ENCODE measurements at places on chromosomes 7 and 10. TPM values are rescaled to one million over a fixed set of nuclear protein-coding genes. Genes with fewer than 3 reads are reported as not detected.

- DNase-seq: no peak
These were observed 73.9 kb downstream of the SH2D4B start for GRCh38 chr10:80611481-80612185.

DNA sequence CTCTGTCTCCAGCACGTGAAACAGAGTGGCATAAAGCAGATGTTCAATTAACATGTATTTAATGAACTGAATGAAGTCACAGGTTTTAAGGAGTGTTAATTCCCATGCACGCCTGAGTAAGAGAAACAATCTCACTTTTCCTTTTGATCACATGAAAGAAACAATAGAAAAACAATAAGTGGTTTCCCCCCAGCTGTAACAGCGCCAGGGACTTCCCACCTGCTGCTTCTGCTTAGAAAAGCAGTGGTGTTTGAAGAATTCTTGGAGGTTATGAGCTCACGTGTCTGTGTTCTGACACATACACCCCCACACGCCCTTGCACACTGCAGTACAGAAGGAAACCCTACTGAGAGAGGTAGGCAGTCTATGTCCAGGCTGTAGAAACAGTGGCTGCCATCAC is 51.3 kb upstream of the FRMD4A start:
- no peak for DNase-seq

DNA sequence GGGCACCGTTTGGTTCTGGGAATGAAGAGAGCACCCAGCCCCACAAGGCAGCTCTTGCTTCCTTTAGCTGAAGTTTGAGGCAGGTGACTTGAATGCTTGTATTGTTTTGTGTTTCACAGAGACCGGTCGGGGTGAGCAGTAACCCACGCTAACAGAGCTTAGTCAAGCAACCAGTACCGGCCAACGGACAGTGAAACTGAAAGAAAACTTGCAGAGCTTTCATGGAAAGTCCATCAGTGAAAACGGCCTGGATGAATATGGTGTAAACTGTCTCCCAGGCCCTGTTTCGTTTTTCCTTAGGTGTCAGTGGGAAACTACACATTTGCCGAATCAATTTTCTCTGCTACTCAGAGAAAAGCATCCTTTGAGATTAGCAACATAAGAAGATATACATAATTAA is 101.1 kb downstream of the LYZL1 start:
- peak; percentile 75 for DNase-seq

DNA sequence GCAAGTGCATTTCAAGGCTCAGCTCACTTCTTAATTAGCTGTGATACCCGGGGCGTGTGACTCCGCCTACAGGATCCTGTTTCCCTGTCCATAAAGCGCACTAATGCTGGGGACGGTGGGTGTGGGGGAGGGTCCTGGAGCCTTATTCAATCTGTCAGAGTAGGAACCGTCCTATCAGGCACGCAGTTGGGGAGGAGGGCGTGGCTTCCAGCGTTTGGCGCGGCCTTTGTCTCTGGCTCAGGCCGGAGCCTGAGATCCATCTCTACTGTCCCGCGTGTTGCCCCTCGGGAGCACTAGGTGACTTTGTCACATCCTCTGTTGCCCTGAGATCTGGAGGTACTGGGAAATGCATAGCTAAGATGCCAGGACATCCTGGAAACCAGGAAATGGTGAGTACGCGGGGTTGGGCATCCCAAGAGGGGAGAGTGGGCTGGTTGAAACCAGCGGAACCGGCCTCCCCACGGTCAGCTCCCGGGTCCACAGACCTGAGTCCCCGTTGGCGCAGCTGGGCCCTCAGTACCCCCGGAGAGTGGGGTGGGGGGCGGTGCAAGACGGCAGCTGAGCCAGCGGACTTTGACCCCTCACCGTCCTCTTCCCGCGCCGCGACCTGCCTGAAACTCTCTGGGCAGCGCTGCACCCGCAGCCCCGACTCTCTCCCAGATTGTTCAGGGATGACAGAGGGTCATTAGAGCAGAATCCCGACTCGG is 104.4 kb upstream of the ZNF92 start:
- peak; percentile 85 for DNase-seq

DNA sequence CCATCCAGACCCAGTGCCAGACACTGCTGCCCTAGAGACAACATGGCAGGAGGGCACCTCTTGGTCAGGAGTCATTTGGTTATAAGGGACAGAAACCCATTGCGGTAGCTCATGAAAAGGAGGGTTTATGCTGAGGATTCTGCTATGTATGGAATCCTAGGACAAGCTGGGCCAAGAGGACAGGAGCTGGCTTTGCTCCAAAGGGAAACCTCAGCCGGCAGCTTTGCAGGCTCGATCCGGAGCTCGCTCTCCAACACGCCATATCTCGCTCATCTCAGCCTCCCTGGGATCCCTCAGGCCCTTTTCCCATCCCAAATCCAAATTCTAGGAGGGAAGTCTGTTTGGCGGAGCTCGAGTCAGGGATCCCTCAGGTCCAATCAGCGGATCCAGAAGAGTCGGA is 345.7 kb downstream of the GLRX3 start:
- no peak for DNase-seq

DNA sequence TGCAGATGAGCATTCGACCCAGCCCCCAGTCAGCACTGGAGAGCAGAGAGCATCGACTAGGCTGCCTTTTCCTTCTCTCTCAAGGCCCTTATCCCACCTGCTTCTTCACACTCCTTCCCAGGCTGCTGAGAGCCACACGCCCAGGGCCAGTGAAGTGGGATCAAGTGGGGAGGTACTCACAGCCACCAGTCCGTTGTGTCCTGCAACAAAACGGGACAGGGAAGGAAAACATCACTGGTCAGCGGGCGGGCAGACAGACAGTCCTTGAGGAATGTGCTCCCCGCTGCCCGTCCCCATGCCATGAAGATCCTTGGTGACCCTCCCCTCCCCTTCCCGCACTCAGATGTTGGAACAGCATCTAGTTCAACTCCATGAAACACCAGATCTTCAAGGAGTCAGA is 4.2 kb downstream of the PYROXD2 start:
- no peak for DNase-seq

AKR1C8 gene
- not detected for total RNA-seq

HYAL4 gene
- not detected for total RNA-seq

- peak; percentile 70 for DNase-seq
These were observed 25.2 kb upstream of the ITPRID1 start for GRCh38 chr7:31488562-31489203.

BICC1 gene
- 28.3 TPM for total RNA-seq

- DNase-seq: no peak
These were observed 900.4 kb upstream of the AUTS2 start for GRCh38 chr7:68697796-68698280.

INA gene
- total RNA-seq: 7.9 TPM

DNA sequence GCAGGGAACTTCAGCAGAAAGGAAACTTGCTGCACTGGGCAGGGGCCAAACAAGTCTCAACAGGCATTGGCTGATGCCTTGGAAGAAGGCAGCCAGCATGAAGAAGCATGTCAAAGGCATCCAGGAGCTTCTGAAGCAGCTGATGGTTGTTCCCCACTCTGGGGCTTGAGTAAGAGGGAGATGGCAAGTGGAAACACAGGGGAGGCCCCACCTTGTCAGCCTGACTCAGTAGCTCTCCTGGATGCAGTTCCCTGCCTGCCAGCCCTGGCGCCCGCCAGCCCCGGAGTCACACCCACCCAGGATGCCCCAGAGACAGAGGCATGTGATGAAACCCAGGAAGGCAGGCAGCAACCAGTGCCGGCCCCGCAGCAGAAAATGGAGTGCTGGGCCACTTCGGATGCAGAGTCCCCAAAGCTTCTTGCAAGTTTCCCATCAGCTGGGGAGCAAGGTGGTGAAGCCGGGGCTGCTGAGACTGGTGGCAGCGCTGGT is 96.5 kb downstream of the TACC2 start:
- no peak for DNase-seq

GNGT1 gene
- 0.24 TPM for total RNA-seq

DNA sequence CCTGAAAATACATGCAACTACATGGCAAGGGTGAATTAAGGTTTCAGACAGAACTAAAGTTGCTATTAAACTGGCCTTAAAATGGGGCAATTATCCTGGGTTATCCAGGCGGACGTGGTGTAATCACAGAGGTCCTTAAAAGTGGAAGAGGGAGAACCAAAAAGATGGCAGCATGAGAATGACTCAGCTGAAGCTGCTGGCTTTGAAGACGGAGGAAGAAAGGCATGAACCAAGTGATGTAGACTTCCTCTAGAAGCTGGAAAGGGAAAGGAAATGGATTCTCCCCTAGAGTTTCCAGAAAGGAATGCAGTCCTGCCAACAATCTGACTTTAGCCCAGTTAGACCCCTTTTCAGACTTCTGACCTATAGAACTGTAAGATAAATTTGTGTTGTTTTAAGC is 27.0 kb upstream of the UBN2 start:
- peak; percentile 40 for DNase-seq

DNA sequence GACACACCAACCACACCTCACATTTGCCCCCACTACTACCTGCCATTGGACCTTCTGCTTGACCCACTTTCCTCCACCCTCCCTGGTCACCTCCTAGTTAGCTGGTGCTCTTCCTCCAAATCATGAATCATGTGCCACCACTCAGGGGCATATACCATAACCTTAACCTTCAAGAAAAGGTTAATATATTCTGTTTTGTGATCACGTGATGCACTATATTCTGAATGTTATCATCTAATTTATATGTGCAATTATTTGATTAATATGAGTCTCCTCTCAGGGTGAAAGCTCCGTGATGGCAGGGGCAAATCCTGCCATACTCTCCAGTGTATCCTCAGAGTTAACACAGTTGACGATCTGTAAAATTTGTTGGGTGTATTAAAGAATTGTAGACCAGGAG is 635.5 kb downstream of the XPNPEP1 start:
- DNase-seq: no peak

- DNase-seq: no peak
These were observed 4.6 kb downstream of the TECTB start for GRCh38 chr10:112287844-112288243.

UTF1 gene
- total RNA-seq: not detected

DNA sequence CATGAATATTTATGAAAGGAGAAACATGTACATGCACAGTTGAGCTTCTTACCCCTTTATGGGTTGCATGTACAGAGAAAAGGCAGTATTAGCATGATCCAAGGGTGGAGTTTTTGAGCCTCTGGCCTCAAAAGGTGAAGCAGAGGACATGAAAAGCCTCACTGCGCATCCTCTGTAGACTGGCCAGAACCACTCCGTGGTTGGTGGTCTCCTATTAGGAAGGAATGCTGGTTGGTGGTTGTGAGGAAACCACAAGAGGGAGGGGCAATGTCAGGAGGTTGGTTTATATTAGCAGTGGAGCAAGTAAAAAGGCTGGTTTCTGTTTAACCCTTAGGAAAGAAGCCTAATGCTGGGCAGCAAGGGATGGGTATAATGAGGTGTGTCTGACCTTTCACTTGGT is 37.5 kb downstream of the AHCYL2 start:
- peak; percentile 37 for DNase-seq

DNA sequence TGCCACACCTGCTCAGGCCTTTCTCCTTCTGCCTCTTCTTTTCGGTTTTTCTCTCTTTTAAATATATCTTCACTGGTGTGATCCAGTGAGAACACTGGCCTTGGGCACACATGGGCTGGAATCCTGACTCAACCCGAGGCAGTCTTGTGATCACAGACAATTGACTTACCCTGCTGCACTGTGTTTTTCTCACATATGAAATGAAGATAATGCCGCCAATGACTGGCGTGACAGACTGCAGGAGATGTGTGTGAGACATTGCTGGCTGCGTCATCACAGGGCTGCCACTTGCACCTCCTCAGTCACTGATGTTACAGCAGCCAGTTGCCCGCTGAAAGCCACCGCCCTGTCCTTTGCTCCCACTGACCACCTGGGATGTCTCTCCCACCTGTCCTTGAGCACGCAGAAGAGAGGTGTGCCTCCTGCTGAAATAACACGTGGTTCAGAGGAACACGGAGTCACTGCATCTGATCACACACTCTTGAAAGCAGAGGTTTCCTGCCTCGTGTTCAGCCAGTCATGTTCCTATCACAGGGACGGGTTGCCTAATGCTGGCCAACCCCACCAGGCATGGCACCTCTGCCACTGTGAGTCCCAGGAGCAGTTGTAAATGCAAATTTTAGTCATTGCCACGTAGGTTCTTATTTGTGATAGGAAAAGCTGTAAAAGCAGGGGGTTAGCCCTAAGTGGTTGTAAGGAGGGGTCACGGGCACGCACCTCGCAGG is 124.6 kb upstream of the LANCL2 start:
- peak; percentile 85 for DNase-seq

SHTN1 gene
- 3.4 TPM for total RNA-seq

DNA sequence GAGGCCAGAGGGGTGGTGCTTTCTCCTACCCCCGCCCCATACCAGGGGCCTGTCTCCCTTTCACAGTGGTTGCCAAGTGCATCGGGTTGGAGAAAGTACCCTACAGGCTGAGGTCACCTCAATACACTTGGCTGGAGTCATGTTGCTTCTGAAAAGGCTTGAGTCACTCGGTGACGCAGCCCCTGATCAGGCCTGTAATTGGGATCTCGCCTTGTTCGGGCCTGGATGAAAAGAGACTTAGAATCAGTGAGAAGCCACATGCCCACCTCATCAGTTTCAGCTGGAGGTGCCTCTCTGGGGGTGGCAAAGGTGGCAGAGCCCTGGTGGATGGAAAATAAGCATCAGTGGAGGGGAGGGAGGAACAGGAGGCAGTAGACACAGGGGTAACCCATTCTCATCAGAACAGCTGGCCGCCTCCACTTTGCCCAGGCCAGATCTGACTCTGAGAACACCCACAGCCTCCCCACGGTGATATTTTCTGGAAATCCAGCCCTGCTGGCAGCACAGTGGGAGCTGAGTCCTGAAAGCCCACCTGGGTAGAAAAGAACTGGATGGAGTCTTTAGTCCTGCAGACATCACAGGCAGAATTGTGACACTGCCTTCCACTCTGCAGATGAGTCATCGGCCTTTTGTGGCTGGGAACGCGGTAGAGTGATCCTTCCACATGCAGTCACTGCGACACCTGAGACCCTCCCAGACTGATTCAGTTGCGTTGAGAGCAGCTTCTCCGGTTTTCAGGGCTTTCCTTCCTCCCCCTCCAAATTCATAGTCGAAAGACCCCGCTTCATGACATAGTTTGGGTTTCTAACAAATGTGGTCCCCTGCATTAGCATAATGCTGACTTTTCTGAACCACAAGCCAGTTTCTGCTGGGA is 108.0 kb downstream of the GRK5 start:
- DNase-seq: peak; percentile 86

GRCh38 chr7:110591341-110591740 is 499.6 kb upstream of the LRRN3 start:
- no peak for DNase-seq

GRCh38 chr10:131657985-131658330 is 242.8 kb upstream of the PPP2R2D start:
- DNase-seq: no peak

DNA sequence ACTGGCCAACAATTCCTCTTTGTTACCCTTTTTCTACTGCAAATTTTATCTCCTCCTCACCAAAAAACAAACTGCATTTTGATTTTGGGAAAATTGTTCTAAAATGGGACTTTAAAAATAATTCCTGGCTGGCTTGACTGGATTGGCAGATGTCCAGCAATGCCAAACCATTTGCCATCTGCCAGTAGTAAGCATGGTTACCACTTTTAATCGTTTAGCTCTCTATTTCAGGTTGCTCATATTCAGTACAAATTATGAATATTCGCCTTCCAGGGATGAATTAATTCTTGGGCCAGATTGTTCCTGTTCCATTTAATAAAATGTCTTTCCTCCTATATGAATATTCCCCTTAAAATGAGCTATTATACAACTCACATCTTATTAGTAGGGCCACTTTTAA is 35.7 kb downstream of the SMNDC1 start:
- DNase-seq: no peak

Measured in RPMI7951 (cell line).